Iris pigment epithelial cell (primary cell): ENCODE measurements at places on chromosomes 5 and 9.
A peak's percentile ranks its signal among the peaks of the same experiment; 100 is the strongest.

GRCh38 chr5:13408616-13409015 is 535.9 kb downstream of the DNAH5 start:
- no peak for DNase-seq

DNA sequence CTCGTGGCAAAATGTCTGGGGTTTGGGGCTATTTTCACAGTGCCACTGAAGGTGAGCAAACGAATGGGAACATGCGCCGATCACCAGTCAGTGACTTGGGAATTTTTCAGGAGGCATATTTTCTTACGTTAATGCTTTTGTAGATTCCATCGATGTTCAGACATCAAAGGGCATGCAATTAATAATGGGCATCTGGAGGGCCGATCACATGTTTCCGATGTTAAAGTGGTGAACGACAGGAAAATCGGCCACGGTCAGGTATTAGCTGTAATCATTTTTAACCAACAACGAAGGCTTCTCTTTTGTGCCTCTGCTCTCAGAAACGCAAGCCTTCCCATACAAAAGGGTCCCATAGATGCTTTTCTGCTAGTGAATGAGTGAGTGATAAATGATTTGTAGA is 155.0 kb upstream of the PITX1 start:
- no peak for DNase-seq

DNA sequence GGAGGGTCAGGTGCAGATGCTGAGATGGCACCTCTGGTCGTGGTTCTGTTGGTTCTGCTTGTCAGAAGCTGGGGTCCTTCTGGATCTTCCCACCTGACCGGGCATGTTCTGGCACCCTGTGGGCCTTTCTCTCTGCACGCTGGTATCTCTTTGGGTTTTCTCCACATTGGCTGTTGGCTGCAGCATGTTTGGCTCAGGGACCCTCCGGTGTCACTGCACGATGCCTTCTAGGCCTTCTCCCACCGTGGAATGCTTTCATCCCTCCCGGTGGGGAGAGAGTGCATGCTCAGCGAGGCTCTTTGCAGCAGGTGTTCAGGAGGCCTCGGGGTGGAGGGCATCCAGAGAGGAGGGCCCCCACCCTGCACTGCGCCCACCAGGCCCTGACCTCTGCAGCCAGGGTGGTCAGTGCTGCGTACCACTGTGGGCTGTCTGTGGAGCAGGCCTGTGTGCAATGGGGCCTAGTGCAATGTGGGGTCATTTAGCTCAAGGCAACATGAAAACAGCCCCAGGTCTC is 119.4 kb downstream of the WNK2 start:
- no peak for DNase-seq

DNA sequence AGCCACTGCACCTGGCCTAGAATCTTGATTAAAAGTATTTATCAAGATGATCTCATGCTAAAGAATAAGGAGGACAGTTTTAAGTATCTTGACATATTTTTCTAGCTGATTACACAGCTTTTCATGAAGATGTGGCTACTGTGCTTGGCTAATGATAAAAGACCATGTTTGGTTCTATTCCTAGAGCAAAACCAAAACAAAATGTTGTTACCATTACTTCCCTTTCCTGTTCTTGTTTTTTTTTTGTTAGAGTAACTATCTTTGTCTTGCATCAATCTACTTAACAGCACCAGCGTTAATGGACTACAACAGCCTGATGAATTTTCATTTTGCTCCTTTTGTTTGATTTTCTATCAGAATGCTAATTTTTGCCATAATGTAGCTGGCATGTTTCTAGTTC is 86.2 kb upstream of the DHFR start:
- DNase-seq, result no peak

- DNase-seq, result no peak
Observed at GRCh38 chr9:96029722-96030530, 154.4 kb downstream of the ERCC6L2 start.

- DNase-seq, result peak; percentile 91
Observed at GRCh38 chr5:124596595-124597421, 149.6 kb downstream of the ZNF608 start.

DNA sequence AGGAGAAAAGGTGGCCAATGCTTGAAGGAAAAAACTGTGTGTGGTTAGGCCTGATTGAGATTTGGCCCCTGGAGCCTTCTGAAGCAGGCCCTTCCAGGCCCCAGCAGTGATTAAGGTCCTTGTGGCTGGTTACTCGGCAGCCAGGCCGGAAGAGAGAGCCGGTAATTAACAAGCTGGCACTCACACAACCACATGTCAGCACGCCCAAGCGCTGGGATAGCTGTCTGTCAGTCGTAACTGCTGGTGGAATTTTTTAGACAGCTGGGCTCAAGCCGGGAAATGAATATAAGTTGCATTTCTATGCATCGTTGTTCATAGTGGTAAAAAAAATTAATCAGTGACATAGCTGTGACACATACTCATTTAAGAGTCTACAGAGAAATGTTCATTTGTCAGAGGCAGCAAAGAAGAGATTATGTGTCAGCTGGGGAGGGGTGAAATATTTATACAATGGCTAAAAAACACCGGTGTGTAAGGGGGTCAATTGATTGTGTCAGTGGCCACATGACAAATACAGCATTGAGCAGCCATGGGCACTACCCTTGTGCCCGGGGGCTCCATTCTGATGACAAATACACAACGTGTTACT is 13.7 kb upstream of the ARAP3 start:
- no peak for DNase-seq

DNA sequence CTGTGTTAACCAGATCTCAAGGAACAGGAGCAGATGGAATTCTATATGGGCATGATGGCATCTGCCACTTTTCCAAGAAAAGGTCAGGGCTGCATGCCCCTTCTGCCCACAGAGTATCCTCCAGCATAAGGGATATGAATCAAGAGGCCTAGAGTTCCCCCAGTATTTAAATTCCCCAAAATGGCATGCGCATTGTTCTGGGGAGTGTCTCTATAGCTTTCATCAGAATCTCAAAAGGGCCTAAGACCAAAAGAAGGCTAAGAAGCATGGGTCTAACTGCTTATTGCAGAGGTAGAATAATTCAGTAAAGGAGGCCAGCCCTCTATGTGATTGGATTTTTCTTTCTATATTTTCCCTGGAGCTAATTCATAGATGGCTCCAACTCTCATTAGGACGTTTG is 114.2 kb upstream of the SPIN1 start:
- DNase-seq, result no peak

GRCh38 chr9:108073823-108074222 is 584.3 kb upstream of the KLF4 start:
- no peak for DNase-seq

- DNase-seq, result peak; percentile 55
Observed at GRCh38 chr5:26553079-26553478, 485.3 kb downstream of the CDH9 start.

GRCh38 chr9:108521063-108521590 is 334.7 kb downstream of the ACTL7B start:
- DNase-seq, result peak; percentile 71

DNA sequence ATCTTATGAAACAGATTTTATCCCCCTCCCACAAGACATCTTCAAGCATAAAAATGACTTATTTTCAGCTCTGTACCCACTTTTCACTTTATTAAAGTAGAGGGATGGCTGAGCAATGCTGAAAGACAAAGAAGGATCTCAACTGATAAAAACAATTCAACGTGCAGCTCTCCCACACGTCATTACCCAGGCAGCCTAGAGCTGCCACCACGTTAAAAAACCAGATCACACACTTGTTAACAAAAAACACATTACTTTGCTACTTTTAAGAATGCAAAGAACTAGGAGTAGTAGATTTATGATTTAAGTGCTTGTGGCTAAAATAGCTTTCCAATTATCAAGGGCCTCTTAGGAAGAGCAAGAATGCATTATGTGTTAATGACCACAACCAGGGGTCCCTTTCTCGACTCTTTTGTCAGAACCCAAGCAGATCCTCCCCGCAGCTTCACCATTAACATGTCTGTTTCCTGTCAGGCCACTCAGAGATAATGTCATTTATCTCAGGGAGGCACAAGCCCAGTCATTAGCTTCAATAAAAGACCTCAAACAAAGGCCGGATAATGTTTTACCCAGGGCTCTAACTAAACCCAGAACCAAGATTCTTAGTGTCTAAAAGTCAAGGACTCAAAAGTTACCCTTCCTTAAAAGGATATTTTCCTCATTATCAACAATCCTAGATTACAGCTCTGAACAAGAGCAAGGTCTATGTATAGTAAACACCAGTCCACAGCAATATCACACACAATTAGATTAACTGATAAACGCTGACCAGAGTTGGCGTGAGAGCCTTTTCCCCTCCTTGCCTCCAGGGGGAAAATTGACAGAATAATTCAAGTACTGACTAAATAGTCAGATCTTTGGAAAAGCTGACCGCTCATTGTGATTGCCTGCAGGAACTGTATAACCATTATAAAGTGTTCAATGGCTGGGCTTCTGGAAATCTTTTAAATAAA is 7.5 kb downstream of the ZNF608 start:
- no peak for DNase-seq

- DNase-seq, result no peak
Observed at GRCh38 chr5:116814626-116815385, 240.2 kb upstream of the SEMA6A start.

- DNase-seq, result peak; percentile 59
Observed at GRCh38 chr5:65462139-65462705, 19.5 kb downstream of the ADAMTS6 start.

GRCh38 chr5:24804221-24804681 is 159.5 kb upstream of the CDH10 start:
- DNase-seq, result peak; percentile 48

GRCh38 chr5:130018641-130019040 is 114.4 kb downstream of the CHSY3 start:
- DNase-seq, result no peak

GRCh38 chr5:59358005-59358861 is 535.3 kb downstream of the PDE4D start:
- peak; percentile 96 for DNase-seq

- DNase-seq, result no peak
Observed at GRCh38 chr9:2745560-2746380, 28.5 kb downstream of the KCNV2 start.

DNA sequence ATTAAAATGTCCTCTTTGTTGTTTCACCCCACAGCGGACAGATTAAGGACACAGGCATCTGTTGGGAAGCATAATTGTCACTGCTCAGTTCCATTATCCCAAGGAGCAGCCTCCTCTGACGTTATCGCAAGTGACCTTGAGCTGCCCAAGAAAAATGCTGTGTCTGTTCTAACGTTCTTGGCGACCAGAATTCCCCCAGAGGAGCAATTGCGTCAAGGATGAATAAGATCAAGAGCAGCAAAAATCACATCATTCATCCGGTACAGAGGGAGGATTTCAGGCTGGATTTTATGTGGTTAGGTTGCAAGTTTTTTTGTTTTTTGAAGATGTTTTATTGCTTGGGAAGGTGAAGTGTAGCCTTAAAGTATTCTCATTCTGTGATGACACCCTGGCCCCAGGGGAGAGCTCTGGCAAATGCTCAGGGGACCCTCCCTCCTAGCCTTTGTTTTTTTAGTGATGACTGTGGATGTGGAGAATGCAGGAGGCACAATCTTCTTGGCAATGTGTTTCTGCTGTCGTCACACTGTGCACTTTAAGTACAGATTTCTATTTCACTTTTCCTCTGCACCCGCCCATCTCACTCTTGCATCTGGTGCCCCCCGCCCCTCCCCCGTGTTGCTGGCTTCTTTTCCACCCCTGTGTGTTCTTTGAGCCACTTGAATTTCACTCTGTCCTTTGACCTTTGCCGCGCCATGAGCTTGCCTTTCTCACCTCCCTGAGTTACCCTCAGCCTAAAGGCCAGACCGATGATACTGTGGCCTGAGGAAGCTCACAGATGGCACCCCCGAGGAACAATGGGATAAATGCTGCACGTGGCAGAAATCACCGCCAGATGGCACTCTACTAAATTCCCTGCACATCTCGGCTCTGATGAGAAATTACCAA is 308.5 kb downstream of the RAB3C start:
- DNase-seq, result peak; percentile 90

DNA sequence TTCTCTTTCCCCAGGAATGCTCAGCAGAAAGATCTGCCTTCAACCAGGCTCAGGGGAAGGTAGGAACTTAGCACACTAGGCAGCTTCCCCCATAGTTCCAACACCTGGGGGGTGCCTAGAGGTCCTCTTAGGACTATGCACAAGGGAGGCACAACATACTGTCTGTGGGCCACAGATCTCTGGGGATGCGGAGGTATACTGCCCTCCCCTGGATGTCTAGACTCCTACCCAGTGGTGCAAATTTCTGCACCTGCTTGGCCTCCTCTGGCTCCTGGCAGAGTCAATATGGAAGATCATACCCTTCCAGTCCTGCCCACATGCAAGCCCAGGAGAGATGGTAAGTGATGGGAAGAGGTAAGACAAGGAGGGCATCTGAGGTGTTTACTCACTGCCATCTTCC is 247.5 kb upstream of the DAPK1 start:
- DNase-seq, result no peak

DNA sequence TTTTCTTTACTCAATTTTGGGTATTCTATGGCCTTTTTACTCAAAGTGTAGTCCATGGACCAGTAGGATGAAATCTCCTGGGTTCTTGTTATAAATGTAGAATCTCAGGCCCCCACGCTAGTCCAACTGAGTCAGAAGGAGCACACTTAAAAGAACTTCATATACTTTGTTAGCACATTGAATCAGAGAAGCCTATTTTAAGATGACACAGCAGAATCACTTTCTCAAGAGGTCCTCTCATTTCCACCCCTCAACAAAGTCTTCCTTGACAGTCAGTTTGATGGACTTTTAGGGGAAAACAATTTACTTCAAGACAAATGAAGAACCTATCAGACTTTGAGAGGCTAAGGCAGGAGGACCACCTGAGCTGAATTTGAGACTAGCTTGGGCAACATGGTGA is 37.7 kb upstream of the FGF10 start:
- DNase-seq, result no peak

GRCh38 chr5:159548517-159548916 is 218.2 kb upstream of the IL12B start:
- DNase-seq, result no peak

- DNase-seq, result peak; percentile 51
Observed at GRCh38 chr9:103700195-103700962, 393.7 kb upstream of the SMC2 start.

DNA sequence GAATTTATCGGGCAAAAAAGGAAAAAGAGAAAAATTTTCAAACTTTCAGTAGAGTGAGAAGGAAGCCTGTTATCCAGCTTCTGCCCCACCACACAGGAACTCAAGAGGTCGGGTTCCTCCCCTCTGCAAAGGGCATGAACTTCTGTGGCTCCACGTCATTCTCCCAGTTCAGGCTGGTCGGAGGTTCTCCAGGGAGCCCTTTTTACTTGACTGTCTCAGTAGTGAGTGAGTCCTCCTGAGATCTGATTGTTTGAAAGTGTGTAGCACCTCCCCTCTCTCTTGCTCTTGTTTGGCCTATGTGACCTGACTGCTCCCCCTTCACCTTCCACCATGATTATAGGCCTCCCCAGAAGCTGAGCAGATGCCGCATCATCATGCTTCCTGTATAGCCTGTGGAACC is 9.7 kb downstream of the SPINK1 start:
- no peak for DNase-seq

- DNase-seq, result no peak
Observed at GRCh38 chr5:96478983-96479382, 45.9 kb upstream of the PCSK1 start.

DNA sequence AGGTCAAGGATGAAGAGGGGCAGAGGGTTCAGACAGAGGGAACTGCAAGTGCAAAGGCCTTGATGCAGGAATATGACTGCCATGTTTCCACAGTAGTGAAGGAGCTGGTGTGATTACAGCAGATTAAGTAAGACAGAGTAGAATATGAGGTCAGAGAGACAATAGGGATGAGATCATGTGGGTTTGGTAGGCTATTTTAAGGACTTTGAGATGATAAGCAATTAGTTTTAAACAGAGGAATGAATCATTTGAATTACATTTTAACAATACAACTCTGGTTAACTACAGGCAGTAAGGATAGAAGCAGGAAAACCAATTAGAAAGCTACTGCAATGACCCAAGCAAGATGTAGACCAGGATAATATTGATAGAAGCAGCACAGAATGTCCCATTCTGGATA is 7.7 kb downstream of the CENPK start:
- DNase-seq, result no peak

GRCh38 chr9:124210697-124211096 is 47.1 kb upstream of the NEK6 start:
- no peak for DNase-seq
